ENCODE measurements at places on chromosomes 6 and 20.

DNA sequence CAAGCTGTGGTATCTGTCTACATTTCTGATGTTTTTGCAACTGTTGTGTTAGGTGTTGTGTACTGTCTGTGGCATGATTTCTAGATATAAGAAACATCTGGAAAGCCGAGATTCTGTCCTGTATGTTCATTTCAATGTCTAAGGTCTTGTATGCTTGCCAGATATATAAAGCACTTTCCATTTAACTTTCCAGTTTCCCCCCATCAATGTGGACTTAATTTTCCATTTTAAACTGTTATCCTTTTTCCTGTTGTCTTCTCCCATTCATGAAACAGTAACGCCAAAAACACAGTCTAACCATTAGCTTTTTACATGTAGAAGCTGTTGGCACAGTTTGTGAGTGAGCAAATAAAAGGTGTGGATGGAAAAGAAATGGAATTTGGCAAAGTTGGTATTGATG is 181.6 kb downstream of the FARS2 start:
- DNase-seq: no peak

GRCh38 chr20:38514185-38514584 is 41.5 kb downstream of the RALGAPB start:
- no peak for DNase-seq

- DNase-seq: no peak
Observed at GRCh38 chr6:169999367-169999766, 247.9 kb downstream of the ERMARD start.

DNA sequence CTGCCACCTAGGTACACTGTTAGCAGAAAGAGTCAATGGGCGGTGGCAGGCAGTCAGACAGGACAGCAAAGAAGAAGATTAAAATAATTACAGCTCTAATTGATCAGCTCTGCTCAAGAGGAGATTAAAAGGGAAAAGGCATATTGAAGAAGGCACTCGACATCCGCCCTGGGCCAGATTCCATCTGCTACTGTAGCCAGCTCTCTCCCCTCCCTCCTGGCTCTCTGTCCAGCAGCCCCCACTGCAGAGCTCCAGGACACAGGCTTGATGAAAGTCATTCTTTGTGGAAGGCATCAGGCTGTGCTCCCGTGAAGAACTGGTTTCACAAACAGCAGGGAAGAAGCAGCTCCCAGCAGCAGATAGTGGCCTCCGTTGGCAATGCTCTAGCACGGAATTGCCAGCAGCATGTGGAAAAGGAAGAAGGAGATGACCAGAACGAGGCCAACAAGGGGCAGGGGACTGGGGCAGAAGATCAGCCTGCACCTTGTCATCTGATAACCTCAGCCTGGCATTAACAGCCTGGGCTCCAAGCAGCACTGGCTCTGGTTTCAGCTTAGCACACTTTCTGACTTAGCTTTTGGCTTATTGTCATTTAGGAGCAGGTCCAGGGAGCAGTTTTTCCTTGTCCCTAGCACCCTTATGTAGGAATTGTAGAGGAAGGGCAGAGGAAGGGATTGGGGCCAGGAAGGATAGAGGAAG is 465.9 kb downstream of the KIF16B start:
- no peak for DNase-seq

GRCh38 chr20:31565699-31566318 is 39.3 kb upstream of the ID1 start:
- DNase-seq: no peak

DNA sequence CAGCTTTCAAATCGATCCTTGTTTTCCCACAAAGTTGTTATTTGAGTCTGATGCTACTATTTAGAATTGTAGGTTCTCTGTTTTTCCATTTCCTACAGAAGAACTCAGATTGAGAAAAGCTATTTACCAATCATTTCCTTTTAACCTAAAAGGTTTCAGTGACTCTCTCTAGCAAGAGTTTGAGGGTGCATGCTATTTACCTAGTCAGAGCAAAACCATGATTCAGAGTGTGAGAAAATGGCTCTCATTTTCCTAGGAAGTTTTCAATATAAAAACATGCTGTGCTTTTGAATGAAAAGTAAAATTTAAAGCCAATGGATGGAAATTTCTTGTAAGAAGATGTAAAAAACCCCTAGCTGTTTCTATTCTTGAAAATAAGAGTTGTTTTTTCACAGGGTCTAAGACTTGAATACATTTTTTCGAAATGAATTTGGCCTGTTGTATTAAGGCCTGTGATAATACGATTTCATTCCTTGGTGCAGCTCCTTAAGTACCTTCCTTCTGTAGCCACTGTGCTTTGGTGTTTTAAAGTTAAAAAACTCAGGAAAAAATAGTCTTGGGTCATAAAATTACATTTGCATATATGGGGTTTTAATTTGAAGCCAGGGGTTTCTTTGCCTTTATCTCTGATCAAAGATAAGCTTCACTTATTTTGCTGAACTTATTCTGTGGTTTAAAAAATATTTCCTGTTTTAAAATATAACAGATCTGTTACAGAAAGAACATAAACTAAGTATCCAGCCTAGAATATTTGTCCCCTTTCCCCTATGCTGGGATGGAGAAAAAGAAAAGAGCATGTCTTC is 18.0 kb upstream of the RSPH3 start:
- no peak for DNase-seq

- no peak for DNase-seq
Observed at GRCh38 chr6:43115365-43115764, 39.3 kb downstream of the PTK7 start.

DNA sequence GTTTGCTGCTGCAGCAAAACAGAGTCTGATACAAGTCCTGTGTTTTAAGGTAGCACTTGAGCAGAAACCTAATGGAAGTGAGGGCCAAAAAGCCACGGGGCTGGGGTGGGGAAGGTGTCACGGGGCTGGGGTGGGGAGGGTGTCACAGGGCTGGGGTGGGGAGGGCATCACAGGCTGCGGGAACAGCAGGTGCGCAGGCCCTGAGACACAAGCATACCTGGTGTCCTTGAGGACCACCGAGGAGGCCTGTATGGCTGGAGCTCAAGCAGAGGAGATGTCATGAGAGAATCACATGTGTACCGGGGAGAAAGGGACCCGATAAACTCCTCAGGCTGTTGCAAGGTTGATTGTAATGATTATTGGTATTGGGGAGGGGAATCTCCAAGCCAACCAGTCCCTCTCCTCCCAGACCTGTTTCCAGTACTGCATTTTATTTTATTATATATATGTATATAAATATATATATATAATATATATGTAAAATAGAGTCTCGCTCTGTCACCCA is 13.6 kb upstream of the SPO11 start:
- no peak for DNase-seq

Measured in midbrain (tissue), 1 donor.